ENCODE measurements at places on chromosomes 16 and 17.

DNA sequence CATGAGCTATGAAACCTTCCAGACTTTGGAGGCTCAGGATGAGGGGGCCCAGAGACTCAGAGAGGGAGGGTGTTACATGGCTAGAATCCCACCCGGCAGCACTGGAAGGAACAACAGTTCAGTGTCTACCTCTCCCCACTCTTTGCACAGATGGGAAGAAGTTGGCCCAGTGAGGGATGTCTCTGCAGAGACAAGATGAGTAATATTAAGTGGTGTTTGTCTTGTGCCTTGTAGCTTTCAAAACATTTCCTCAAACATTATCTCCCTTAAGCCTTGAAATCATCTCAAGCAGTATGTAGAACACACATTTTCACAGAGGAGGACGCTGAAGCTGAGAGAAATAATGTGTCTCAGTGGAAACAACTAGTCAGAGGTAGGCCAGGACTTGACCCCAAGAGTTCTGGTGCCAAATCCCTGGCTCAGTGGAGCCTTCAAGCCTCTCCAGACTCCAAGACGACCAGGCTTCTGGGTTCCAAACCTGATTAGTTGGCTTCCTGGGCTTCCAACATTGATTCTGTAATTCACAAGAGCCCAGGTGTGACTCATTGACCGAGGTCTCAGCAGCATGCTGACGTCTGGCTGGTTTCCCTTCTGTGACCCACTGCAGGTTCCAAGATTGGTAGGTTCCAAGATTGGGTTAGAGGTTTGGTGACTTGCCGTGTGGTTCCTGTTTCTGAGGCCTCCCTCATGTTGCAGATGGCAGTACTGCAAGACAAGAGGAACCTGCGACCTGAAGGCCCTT lies 7.4 kb downstream of the RNF112 start:
- no peak for DNase-seq

GRCh38 chr17:45102856-45103255 lies 29.5 kb downstream of the PLCD3 start:
- no peak for DNase-seq

DNA sequence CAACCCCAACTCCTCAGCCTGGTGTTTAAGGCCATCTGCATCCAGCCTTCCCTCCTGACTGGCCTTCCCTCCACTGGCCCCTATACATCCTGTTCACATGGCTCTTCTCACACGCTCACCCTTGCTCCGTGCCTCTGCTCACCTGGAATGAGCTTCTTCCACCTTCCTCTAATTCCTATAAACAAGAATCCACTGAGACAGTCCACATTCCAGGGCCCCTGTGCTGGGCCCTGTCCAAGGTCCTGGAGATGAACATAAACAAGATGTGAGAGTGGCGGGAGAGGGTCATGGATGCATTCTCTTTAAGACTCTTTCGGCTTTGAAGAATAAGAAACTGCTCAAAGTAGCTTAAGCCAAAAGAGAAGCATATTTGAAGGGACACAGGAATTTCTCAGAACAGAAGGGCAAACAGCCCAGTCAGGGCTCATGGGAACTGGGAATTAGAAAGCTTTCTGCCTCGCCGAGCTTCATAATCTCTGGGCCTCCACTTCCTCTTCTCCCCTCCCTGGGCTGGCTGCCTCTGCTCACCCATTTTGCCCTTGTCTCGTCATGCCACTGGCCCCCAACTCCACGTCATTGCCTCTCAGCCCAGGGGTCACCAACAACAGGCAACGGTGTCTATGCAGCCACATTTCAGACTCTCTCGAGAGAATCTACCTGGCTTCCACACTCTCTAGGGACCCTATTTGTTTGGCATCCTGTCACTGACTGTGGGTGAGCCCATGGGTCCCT lies 13.5 kb downstream of the SPPL2C start:
- DNase-seq: no peak

GRCh38 chr17:45424769-45425124 lies 7.9 kb downstream of the ARHGAP27 start:
- DNase-seq: no peak
